ENCODE measurements at places on chromosomes 12 and 14. TPM values are rescaled to one million over a fixed set of nuclear protein-coding genes. Genes with fewer than 3 reads are reported as not detected.

DNA sequence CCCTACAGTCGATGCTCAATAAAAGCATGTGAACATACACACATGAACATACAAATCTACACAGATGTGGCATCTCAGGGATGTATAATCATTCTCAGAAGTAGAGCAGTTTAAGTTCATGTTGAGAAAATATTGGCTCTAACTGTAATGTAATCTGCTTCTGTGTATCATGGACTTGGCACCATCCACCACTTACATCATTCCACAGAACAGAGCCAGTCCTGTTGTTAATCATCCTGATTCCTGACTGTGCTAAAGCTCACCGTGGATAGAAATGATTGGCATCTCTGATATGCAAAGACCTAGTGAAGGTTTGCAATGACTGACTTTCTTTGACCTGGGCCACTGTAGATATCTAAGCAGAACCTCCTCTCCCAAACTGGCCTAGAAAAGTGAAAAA lies 1141.3 kb downstream of the BCL11B start:
- DNase-seq = peak; percentile 84

DNA sequence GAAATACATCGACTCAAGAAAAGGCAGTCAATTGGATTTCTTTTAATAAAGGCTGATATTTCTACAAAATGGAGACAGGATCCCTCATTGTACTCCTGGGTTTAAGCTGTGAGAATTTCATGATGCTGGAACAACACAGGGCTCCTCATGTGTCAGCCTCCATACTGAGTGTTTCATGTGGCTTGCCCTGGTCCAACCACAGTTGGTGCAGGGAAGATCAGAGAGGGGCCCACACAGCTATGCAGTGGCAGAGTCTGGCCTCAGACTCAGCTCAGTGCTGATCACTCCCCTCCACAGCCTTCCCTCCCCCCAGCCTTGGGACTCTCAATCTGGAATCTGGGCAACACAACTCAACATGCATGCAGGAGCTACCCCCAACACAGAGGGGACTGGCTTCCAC lies 122.5 kb upstream of the OVCH1 start:
- no peak for DNase-seq

GRCh38 chr12:21542403-21542802 lies 16.3 kb downstream of the SPX start:
- no peak for DNase-seq

DNA sequence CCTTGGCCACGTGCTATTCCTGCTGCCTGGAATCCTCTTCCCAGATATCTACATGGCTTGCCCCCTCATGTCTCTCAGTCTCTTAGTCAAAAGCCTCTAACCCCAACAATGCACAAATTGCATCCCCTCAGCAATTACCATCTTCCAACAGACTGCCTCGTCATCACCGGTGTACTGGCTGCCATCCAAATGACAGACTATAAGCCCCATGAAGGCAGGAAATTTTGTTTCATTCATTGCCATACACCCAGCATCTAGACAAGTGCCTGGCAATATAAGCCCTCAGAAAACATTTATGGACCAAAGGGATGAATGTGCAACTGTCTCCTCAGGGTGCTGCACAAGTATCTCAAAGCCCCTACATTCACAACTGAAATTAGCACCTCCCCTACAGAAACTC lies 5.8 kb downstream of the GLT8D2 start:
- DNase-seq = no peak

Gene KRT72
- total RNA-seq = not detected

DNA sequence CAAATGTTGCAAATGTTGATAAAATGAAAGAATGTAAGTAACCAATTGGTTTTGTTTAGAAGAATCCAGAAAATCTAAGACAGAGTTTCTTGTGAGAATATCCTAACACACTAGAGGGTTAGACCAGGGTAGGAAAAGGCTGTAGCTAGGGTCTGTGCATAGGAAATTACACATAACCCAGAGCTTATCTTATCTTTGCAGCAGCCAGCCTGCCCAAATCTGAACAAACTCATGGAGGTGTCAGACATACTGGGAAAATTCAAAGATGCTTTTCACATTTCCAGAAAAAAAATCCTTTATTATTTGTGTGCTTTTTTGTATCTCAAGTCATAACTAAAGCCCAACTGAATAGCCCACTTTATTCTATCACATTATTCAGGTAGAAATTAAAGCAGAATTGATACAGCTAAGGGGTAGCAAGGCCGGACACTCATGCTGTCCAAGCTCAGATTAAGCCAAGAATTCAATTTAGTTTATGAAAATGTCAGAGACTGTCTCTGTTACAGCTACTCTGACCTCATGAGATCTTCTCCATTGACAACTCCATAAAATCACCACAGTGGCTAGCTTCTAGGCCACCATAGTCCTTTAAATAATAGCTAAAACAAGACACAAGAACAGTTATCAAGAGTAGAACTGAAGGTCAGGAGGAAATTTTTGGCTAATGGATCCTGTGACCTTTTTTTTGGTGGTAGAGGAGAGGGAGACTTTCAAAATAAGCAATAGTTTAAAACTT lies 169.6 kb upstream of the RASSF8 start:
- DNase-seq = no peak

DNA sequence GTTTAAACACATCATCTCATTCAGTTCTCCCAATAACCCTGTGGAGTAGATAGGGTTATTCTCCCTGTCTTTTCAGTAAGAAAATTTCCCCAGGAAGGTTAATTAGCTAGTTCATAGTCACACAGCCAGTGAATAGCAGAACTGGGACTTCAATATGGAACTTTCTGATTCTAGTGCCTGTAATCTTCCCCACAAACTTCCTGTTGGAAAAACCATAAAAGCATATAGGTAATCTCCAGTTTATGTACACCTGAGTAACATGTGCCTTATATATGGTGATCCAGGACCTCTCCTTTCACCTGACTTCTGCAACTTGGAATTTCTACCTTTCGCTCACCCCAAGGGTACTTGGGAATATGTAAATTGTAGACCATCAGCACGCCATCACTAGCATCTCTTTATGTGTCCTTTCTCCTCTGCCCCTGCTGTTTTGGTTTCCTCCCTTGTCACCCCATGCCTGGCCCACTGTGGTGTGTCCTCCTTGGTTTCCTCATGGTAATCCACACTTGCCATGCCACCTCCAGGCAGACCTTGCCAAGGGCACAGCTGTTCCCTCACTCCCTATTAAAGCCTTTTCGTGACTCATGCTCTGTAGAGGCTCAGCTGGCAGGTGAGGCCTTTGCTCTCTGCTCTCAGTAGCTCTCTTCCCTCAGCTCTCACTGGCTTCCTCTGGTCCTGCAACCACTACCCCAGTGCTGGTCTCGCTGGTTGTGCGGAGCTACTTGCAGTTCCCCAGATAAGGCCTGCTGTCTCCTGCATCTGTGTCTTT lies 16.7 kb downstream of the TBC1D30 start:
- DNase-seq = no peak

DNA sequence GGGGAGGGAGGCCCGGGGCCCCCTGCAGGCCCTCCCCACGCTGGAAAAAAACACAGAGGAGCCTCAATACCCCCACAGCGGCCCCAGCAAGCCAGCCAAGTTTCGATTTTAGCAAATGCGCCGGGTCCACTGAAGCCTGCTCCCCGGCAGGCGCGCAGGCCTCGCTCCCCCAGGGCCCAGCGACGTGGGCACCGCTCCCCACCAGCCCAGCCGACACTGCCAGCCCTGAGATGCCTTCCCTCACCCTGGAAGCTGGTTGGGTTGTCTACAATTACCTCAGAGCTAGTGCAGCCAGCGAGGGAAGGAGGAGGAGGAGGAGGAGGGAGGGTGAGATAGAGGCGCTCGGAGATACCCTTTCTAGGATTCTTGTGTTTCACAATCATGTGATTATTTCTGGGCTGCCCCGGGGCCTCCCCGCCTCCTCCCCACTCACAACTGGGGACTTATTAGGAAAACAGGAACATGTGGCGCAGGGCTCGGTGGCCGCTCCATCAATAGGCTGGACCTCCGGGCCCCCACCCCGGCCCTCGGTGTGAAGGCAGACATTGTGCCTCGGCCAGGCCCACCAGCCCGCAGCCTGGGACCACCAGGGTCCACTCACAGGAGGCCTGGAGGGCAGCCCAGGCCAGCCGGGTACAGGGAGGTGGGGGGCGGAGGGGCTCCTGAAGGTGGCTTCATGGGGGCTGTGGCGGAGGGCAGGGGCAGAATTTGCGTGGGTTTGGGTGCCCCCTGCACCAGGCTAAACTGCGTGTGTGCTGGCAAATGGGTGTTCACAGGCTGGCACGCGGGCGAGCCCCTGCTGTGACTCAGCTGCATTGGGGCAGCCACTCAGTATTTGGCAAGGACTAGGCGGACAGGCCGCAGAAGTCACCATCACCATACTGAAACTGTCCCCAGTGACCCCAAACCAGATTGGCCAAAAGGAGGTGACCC lies 109.9 kb downstream of the NCOR2 start:
- peak; percentile 57 for DNase-seq

DNA sequence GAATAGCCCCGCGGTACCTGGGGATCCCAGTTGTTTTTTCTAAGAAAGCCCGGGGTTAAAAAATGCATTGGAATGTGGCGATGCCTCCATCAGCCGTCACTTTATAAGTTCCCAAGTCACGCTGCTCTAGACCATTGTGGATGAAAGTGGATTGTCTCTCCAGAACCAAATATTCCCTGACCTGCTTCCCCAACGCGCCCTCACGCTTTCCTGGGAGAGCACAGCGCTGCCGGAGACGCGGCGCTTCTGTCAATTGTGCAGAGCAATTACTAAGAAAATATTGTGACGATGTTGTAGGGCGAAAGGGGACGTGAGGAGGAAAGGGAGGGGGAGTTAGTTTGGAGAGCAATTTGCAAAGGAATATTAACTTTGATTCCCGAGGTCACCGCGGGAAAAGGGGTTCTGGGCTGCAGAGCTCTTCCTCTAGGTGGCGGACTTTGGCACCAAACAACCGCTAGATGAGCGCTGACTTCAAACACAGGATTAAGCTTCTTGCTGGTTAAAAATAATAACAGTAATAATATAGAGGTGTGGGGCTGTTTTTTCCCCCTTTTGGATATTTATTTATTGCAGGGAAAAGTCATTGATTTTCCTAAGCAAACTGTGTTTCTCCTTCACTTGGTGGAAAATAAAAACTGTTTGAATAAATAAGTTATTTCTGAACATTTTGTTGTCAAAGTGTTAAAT lies 9.6 kb upstream of the FOXG1 start:
- no peak for DNase-seq

Gene AMDHD1
- 0.27 TPM for total RNA-seq

Gene PTPRO
- not detected for total RNA-seq

DNA sequence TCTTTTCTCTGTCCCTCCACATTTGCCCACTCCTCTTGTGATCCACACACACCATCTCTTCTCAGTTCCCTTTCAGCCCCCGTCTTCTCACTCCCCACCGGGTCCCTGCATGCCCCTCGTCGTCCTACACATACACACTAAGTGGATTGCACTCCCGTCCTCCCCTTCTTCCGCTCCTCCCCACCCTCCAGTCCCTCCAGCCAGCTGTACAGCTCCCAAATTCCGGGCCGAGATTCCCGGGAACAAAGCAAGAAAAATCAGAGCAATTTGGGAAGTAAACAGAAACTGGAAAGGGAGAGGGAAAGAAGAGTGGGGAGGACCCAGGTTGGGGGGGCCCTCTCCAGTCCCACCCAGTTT lies 282 bp upstream of the IGFBP6 start:
- DNase-seq = no peak

Gene TSHR
- not detected for total RNA-seq

- peak; percentile 38 for DNase-seq
Measured at GRCh38 chr12:3077572-3078081, 448 bp downstream of the TSPAN9 start.

DNA sequence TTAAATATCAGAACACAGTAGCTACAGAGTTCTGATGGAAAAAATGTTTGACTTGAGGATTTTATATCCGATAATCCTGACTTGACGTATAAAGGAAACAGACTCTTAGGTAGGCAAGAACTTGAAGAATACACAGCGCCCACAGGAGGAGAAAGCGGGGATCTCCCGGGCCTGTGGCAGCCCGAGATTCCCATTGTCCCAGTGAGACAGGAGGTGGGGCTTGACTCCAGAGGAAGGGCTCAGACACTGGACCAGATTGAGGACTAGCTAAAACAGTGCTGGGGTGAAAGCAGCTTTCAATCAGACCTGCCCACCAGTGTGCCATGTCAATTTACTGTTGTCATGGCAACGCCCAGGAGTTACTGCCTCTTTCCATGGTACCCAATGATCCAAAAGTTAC lies 51.1 kb upstream of the C14orf180 start:
- no peak for DNase-seq

- no peak for DNase-seq
Measured at GRCh38 chr12:108861878-108862587, 4.7 kb upstream of the SSH1 start.

GRCh38 chr14:96874127-96874526 lies 76.9 kb downstream of the VRK1 start:
- peak; percentile 37 for DNase-seq

Gene ITGA5
- 49.1 TPM for total RNA-seq

GRCh38 chr14:88598097-88598675 lies 35.3 kb downstream of the ZC3H14 start:
- no peak for DNase-seq

Gene CIROP
- not detected for total RNA-seq

DNA sequence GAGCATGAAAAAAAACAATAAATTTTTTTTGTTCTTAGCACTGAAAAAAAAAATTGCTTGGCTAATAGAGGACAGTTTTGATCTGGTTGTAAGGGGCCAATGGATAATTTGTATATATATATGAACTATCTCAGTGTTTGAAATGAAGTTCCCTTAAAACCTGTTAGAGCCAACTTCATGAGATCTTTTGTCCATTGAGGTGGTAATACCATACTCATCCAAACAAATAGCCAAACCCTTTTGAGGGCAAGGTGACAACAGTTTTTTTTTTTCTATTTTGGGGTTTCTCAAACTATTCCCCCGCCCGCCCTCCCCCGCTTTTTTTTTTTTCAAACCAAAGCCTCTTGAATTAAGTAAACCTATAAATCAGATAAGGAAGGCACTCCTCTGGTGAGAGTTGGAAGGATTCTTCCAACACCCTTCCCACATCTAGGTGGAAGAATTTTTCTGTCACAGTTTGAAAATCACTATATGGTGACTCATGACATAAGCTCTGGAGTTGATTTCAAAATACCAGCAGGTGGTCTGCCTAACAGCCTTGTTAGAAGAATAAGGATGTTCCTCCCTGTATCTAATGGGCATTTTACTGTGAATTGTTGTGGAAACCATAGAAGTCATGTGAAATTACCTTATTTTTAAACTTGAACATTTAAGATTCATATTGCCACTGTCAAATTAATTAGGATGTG lies 10.2 kb downstream of the ARHGAP5 start:
- peak; percentile 18 for DNase-seq

GRCh38 chr12:75917715-75918114 lies 113.9 kb downstream of the PHLDA1 start:
- no peak for DNase-seq

Gene CIDEB
- not detected for total RNA-seq

DNA sequence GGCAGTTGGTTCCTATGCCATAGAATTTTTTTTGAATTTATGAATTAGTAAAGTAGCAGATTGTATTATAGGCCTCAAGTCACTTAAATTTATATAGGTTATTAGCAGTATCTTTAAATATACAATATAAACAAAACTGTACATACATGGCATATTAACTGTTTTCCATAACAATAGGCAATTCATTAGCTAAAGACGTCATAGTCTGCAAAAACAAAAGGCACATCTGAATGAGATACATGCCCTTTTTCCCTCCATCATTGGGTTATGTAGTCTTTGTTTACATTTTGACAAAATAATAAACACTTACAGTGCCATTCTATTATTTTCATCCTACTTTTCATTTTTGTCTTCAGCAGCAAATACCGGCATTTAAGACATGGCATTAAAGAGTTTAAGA lies 1.1 kb upstream of the VCPKMT start:
- no peak for DNase-seq

Gene SLCO1B1
- total RNA-seq = not detected

Gene MYL2
- not detected for total RNA-seq
